ENCODE measurements at places on chromosomes 1 and 21.

DNA sequence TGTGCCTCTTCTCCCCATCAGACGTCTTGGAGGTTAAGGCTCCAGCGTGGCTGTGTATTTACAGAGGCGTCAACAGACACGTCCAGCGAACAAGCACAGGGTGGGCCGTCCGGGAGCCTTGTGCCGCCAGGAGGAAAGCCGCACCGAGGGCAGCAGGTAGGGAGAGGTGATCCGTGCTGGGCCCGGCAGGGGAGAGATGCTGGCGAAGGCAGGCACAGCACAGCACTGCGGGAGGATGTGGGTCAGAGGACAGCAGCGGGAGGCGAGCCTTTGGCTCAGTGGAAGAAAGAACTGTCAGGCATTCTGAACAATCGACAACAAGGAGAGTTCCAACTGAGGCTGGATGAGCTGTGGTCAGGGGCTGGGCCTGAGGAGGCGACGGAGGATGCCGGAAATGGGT, 144.1 kb upstream of the TNR start:
- no peak for DNase-seq

- no peak for DNase-seq
Observed at GRCh38 chr21:45769896-45770295, 126.4 kb downstream of the PCBP3 start.

- DNase-seq, result no peak
Observed at GRCh38 chr1:226662642-226663326, 76.3 kb downstream of the ITPKB start.

- DNase-seq, result no peak
Observed at GRCh38 chr1:1908506-1908791, 6.6 kb upstream of the CALML6 start.

GRCh38 chr1:15956150-15956549, 19.8 kb downstream of the ZBTB17 start:
- DNase-seq, result no peak

DNA sequence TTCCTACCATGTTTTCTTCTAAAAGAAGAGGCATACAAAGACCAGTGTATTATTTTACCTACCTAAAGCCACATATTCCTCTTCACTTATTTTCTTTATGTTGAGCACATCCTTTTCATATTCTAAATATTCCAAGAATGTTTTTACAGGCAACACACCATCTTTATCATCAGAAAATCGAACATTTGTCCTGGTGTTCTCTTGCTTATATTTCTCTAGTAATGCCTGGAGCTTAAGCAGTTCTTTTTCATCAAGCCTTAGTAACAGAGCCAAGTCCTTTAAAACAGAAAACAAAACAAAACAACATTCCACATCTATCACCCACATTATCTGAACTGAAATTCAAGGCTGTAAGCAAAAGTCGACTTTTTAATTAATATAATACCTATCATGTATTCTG, 88.7 kb downstream of the IARS2 start:
- DNase-seq, result no peak

DNA sequence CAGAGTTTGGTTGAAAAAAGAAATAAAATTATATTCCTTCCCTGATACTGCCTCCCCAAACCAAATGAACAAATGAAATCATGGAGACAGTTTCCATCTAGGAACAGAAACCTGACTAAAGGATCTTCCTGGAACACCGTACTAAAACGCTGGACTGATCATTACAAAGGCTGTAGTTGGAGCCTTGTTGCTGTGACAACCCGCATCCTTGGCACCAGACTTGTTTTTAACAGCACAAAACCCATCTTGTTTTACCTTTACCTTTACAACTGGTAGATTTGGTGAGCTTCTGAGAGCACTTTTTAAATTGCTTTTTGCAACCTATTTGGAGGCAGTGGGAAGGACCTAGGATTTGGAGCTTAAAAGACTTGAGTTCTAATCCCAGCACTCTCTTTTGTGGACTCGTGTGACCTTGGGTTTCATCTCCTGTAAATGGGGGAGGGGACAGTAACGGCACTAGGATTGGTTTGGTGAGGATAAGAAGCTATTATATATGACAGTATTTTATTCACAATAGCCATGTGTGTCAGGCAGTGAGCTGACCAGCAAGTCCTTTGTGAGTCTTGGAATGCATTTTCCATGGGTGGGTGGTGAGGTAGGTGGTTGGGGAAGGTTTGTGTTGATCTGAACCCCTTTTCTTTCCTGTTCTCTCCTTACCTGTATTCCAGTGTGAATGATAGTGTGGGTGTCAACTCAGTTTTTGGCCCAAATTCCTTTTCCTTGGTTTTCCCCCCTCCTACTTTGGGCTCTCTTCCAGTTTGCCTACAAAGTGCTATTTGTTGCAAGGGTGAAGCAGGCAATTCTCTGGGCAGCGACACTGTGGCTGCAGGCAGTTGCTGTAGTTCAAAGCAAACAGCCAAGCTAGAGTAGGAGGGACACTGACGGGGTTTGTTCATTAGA, 12.6 kb downstream of the LRRC8D start:
- DNase-seq, result no peak

- no peak for DNase-seq
Observed at GRCh38 chr1:89611721-89612120, 21.2 kb upstream of the LRRC8C start.

DNA sequence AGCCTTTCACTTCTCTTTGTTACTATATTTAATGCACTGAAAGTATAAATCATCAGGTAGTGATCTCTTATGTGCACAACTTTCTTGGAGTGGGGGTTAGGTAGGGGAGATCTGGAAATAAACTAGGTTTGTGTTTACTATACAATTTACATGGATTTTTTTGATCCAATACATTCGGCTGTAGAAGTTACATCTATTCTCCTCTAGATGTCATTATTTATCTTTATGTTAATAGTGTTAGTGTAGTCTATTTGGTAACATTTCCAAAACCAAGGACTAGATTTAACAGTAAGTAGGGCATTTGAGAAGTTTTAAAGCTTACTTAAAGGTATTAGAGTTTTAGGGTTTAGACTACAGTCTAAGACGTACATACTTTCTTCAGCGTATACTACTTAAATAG, 5.4 kb downstream of the VPS45 start:
- no peak for DNase-seq

DNA sequence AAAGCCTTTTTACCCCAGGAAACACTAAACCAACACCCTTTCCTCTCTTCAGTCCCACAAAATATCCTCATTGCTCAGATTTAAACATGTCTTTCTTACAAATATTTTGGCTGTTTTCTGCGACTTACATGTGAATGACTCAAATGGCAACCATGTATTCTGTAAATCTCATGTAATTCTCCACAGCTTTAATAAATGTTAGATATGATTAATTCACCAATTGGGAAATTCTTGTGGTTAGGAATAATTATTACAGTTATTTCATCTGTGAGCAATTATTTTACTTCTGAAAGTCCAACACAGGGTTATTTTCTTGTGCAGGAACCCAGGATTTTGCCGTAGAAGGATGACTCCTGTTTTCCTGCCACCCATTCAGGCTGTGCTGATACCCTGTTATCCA, 431.5 kb downstream of the LMO4 start:
- no peak for DNase-seq

- DNase-seq, result no peak
Observed at GRCh38 chr1:39450956-39451606, 40.4 kb upstream of the BMP8A start.
